ENCODE measurements at places on chromosomes 4 and X.

DNA sequence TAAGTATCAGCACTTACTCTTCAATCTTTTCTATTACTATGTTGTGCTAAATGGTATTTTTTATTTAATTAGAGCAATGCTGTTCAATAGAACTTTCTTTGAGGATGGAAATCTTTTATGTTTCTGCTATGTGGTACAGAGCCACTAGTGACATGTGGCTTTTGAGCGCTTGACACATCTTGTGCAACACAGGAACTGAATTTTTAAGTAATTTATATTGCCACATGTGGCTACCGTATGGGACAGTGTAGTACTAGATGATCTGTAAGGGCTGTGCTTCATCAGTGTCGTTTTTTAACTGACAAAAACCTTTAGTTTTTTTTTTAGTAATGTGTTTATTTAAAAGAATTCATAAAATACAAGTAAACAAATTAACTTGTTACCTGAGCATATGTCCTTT lies 22.4 kb downstream of the HPRT1 start:
- DNase-seq, result peak; percentile 24

DNA sequence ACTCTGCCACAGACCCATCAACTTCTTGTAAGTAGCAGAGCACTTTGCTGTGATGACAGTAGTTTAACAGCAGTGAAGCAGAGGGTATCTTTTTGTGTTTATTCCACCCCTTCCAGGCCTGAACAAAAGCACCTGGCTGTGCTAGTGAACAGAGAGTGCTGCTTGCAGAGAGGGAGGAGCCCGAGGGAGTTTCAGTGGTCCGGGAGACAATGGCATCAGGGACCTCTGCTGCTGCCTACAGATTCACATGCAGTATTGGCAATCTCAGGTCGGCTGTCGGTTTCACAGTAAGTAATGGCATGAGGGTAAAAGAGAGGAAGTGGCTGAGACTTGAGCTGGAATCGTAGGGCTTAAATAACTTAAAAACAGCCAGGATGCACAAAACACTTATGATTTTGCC lies 755.8 kb downstream of the RPA4 start:
- no peak for DNase-seq

- peak; percentile 3 for DNase-seq
These were observed 1.6 kb downstream of the C4orf51 start for GRCh38 chr4:145681518-145681917.

DNA sequence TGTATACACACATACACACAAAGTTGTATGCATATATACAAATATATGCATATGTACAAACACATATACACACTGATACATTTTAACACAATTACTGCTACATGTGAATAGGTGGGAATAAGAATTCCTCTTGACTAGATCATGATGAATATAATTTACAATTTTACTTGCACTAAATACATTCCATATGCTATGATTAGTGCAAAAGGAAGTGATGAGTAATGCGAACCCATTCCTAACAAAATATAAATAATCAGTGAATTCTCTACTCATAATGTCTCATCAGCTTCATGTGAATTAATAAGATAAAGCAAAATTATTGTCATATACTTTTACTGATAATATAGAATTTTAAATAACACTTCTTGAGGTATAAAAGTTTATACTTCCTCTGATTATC lies 1077.3 kb upstream of the PCDH10 start:
- DNase-seq, result no peak

GRCh38 chrX:104193485-104193884 lies 27.2 kb downstream of the FAM199X start:
- DNase-seq, result no peak

DNA sequence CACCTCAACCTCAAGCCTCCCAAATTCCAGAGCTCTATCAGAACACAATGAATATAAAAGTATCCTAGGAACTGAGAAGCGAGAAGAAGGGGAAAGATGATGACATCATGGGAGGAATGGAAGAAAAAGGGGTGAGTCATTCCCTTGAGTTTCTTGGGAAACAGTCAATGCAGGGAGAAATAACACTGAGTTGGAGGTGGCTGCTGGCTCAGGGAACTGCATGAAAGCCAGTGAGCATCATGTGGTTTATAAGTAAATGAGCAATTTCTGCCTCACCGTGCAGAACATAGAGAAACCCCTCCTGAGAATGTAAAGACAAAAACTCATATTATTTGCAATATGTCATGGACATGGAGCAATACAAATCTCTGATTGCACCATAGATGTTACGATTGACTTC lies 73.3 kb downstream of the SHOX start:
- no peak for DNase-seq

GRCh38 chr4:24836661-24837242 lies 41.4 kb downstream of the SOD3 start:
- no peak for DNase-seq

DNA sequence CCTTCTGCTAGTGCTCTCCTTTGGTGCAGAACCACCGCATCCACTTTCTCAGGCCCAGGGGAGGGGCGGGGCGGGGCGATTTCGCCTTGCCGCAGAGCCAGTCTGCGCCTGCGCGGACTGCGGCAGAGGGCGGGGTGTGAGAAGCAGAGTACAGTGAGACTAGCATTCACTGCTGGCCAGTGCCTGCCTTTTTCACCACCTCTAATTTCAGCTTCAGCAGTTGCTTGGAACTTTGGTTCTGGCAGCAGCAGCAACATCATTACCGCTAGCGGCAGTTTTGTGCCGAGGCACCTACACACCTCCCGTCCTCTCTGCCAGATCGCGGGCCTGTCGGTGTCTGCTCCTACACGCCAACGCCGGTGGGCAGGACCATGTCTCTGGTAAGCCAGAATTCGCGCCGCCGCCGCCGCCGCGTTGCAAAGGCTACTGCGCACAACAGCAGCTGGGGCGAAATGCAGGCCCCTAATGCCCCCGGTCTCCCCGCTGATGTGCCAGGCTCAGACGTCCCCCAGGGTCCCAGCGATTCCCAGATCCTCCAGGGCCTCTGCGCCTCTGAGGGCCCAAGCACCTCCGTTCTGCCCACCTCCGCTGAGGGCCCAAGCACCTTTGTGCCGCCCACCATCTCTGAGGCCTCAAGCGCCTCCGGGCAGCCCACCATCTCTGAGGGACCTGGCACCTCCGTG lies at the start of gene MAGEE1:
MAGEE1 (plus strand) TSS at position 151 of the 683 bp plus-strand sequence; CDS start at position 372, 221 bp downstream.
- peak; percentile 13 for DNase-seq

GRCh38 chrX:34332334-34332733 lies 200.2 kb upstream of the FAM47A start:
- DNase-seq, result no peak

GRCh38 chr4:169397762-169398161 lies 127.0 kb upstream of the SH3RF1 start:
- DNase-seq, result peak; percentile 66

DNA sequence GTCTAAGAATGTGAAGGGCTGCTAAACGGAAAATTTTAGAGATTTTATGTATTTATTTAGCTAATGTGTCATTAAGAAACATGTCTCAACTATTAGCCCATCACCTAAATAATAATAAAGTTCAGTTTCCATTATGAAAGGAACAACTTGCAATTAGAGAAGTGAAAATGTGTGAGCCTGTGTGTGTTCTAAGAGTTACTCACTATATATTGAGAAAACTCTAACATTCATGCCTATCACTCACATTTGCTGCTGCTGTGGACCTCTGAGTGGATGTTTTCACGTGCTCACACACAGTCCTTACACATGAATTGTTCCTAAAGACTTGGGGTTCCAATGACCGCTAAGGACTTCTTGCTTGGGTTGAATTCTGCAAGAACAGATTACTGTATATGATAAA lies 364.0 kb downstream of the TMA16 start:
- DNase-seq, result no peak

GRCh38 chr4:8150152-8151090 lies 8.2 kb downstream of the ABLIM2 start:
- no peak for DNase-seq
